ENCODE measurements at places on chromosomes 4 and X.

DNA sequence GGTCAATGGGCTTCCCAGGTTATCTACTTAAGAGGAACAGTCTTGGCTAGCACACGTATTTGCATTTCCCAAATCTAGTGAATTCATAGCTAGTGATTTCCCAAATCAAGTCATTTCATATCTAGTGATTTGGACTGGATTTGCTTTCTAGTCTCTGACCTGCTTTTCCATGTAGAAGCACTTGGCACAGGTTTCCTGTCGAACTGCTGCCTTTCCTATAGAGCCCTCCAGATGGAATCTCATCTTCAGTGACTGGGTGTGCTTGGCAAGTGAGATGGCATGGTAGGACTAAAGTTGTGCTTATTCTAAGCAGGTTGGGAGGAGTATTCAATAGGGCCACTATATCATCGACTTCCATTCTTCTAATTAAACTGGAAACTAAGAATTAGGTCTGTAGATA is 94.7 kb downstream of the CCNG2 start:
- DNase-seq, result no peak

GRCh38 chrX:150362599-150363481 is at the start of gene MAMLD1:
MAMLD1 (plus strand) TSS chrX:150363317; CDS start chrX:150445517, 82,200 bp downstream.
- DNase-seq, result peak; percentile 83

DNA sequence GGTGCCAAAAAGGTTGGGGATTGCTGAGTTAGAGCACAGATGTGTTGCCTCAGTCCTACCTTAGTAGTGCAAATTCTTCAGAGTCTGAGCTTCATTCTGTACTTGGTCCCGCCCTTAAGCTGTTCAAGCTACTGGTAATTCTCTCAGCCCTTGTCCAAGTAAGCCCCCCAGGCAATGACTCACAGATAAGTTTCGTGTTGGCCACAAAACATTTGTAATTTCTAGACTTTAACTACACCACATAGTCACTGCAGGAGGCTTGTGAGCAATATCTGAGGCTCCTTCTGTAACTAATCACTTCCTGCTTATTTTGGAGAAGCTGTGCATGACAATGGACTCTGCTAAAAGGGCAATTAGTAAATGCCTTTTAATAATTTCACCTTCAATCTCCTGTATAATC is 1420.5 kb downstream of the PCDH7 start:
- peak; percentile 87 for DNase-seq

- DNase-seq, result peak; percentile 52
These were observed 13.4 kb downstream of the ZAR1 start for GRCh38 chr4:48503233-48504025.

DNA sequence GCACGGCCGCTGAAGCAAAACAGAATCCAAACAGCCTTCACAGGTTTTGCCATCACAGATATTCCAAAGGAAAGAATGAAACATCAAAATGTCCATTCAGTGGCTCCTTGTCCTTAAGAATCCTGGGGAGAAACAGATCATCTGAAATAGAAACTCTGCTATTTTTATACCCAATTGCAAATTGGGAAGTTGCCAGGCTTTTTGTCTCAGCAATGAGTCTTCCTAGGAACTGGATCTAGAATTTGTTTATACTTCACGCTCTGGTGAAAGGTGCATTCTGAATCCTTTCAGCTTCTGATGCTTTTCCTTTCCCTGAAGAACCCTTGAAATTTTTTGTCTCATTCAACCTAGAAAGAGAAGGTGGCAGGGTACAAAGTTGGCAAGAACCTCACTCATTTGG is 218.9 kb downstream of the FBXW7 start:
- DNase-seq, result peak; percentile 64

- no peak for DNase-seq
These were observed 45.6 kb upstream of the TENM3 start for GRCh38 chr4:182197611-182198010.

DNA sequence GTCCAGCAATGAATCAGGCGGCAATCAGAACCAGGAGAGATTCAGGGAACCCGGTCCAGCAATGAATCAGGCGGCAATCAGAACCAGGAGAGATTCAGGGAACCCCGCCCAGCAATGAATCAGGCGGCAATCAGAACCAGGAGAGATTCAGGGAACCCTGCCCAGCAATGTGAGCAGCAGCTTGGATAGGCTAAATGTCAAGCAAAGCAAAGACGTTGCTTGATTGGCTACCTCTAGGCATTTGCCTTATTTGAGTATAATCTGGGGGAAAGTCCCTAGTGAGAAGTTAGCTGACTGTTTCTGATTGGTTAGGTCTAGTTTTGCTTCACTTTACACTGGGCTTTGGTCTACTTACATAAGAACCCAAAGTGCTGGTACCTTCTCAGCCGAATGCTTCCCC is 1212.2 kb upstream of the TENM3 start:
- peak; percentile 47 for DNase-seq

DNA sequence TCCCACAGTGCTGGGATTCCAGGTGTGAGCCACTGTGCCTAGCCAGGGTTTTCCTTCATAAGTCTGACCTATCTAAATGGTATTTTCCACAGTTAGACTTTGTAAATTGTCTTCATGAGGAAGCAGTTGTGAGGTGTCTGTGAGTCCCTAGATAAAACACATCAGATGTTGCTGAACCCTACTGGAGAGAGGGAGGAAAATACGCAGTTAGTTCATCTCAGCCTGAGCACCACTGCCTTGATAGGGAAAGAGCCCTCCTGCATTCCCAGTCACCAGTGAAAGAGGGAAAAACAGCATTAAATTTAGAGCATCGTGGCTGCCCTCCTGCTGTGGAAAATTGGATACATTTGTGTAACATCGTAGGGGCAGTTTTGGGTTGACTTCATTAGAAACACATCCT is 31.7 kb upstream of the CLDN34 start:
- DNase-seq, result no peak

DNA sequence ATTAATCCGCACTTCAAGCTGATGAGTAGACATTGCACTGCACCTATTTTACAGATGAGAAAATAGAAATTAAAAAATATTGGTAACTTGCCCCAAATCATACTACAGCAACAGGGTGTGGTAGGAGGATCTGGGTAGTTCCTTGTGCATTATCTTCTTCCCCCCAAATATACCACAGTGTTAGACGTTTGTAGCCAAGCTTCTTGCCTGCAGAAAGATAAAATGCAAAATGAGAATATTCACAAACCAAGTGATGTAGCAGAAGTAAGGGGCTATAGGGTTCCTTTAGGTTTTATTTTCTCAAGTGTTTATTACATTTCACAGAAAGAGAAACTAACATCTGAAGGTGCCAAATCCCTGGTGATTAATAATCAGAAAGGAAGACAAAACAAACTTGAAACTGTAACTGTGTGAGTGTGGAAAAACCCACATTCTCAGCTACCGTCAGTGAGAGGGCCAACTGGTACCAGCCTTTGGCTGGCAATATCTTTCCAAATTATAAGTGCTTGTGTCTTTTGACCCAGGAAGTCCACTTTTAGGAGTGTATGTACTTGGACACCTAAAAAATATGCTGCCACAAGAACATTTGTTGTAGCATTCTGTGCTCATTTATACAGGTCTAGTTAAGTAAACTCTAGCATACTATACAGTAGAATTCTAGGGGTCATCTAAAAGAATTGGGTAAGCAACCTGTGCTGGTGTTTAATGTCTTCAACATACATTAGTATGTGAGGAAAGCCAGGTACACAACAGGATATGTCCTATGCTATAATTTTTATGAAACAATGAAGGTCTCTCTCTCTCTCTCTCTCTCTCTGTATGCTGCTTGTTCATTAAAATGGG is 6.7 kb upstream of the CD38 start:
- no peak for DNase-seq

- no peak for DNase-seq
These were observed 882 bp upstream of the STIM2 start for GRCh38 chr4:26859762-26860156.

- peak; percentile 51 for DNase-seq
These were observed 157.7 kb downstream of the SPANXN1 start for GRCh38 chrX:145405012-145405411.

DNA sequence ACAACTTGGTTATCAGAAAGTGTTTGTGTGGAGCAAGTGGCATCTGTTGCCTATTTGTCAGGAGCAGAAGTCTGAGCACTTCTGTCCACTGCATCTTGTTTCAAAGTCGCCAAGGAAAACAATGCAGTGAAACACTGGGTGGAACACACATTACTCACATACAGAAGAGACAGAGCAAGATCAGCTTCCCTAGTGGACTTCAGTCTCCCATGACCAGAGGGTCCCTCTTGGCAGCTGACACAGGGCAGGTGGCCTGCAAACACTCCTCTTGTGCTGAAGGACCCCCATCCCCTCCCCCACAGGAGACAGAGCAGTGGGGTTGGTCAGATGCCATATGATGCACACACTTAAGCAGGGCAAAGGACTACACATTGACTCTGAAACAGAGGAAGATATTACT is 3.6 kb upstream of the BBS12 start:
- DNase-seq, result peak; percentile 53

DNA sequence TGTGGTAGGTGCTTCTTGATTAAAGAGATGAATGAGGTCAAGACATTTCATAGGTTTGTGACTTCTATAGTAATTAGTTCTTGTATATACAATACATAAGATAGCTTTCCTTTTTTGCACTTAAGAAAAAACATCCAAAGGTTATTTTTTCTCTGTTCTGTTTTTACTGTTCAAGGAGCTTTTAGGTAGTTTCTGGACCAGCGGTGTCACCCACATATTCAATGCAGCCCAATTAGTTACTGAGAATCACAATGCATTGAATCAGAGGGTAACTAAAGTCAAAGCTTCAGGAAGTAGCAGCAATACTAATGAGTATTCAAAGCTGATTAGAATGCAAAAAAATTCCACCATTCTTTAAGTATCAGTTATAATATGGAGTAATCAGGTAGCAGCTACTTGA is 211.6 kb downstream of the SH2D1A start:
- no peak for DNase-seq

GRCh38 chr4:178385481-178385880 is 943.2 kb upstream of the AGA start:
- DNase-seq, result no peak

- peak; percentile 33 for DNase-seq
These were observed 711 bp downstream of the PNMA6E start for GRCh38 chrX:153400146-153401132.

GRCh38 chr4:56448301-56448700 is 12.2 kb downstream of the PAICS start:
- DNase-seq, result no peak

DNA sequence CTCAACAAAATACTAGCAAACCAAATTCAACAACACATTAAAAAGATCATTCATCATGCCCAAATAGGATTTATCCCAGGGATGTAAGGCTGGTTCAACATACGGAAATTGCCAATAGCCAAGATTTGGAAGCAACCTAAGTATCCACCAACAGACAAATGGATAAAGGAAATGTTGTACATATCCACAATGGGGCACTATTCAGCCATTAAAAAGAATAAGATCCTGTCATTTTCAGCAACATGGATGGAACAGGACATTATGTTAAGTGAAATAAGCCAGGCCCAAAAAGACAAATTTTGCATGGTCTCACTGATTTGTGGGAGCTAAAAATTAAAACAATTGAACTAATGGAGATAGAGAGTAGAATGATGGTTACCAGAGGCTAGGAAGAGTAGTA is 82.0 kb upstream of the FAM241A start:
- DNase-seq, result no peak

DNA sequence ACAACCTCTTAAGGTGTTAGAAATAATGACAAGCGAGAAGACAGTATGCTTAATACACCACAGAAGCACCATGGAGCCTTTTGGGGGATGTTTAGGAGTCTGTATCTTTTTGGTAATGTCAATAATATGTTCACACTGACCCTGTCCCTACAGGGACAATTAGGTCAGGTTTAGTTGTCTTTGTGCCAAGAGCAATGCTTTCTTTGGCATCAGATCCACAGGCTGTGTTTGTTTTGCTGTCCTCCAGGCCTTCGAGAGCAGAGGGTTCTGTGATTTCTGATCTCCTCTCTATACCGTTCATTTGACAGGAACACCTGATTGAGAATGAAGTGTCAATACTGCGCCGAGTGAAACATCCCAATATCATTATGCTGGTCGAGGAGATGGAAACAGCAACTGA is 153.8 kb downstream of the DCLK2 start:
- DNase-seq, result no peak

DNA sequence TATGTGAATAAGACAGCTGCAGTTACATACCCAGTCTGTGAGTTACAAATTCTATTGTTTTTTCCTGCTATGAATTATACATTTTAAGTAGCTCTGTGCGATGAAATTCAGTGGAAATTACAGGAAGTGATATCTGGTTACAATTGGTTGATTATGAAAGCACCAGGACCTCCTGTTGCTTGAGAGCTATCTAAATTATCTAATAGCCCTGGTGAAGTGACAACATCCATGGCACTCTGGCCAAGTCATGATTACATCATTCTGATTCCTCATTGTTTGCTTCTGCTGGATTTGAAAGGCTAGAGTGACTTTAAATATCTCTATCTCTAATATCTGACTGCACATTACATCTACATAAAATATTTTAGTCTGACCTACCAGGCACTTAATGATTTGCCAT is 515.0 kb downstream of the CFAP47 start:
- no peak for DNase-seq

- peak; percentile 54 for DNase-seq
These were observed 55.4 kb upstream of the ESX1 start for GRCh38 chrX:104310090-104310489.

DNA sequence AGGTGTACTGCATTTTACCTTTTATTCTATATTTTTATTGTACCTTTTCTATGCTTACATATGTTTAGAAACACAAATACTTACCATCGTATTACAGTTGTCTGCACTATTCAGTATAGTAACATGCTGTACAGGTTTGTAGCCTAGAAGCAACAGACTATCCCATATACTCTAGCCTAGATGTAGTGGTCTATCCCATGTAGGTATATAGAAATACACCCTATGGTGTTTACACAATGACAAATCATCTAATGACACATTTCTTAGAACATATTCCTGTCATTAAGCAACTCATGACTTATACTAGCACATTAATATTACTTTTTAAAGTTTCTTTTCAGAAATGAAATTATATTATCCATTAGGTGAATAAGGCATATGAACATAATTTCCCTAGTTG is 111.1 kb upstream of the HPGD start:
- DNase-seq, result no peak

GRCh38 chr4:14237911-14238310 is 610.4 kb upstream of the BOD1L1 start:
- DNase-seq, result no peak

DNA sequence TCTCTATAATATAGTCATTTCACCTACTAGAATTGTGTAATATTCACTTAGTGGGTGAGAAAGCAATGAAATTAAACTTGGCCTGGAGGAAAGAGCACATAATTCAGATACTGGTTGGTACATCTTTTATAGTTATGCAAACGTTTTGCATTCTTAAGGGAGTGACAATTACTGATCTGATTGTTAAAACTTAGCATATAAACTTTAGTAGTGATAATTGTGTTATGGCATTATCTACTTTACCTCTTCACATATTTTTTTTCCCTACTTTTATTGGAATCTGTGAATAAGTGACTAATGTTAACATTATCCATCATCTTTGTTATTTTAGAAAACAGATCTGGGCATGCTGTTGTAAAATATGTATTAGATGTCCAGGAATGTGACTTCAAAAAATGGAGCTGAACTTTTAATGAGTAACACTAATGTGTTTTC is 217.4 kb upstream of the GIMD1 start:
- DNase-seq, result peak; percentile 29

- DNase-seq, result no peak
These were observed 169.2 kb upstream of the ATP6AP2 start for GRCh38 chrX:40411340-40412111.

All from adipocyte (in vitro differentiated cells).